OCI-LY7 (cell line): ENCODE measurements at places on chromosomes 4 and X. TPM values are rescaled to one million over a fixed set of nuclear protein-coding genes. Genes with fewer than 3 reads are reported as not detected.

CFAP97 gene
- 54.0 and 57.3 TPM in 2 replicates for total RNA-seq

HTN3 gene
- total RNA-seq, result not detected in 2 replicates

PACRGL gene
- total RNA-seq, result 17.8 and 21.7 TPM in 2 replicates

TRPC5OS gene
- total RNA-seq, result not detected in 2 replicates

DGKK gene
- not detected in 2 replicates for total RNA-seq

PHEX gene
- total RNA-seq, result not detected in 2 replicates

DRD5 gene
- not detected in 2 replicates for total RNA-seq

SYP gene
- 2.3 and 2.9 TPM in 2 replicates for total RNA-seq

RAI2 gene
- not detected in 2 replicates for total RNA-seq

MAGED4B gene
- total RNA-seq, result 7.4 and 10.5 TPM in 2 replicates

COL4A5 gene
- not detected in 2 replicates for total RNA-seq

RAB33A gene
- 0.68 and 2.1 TPM in 2 replicates for total RNA-seq

ZXDA gene
- 1.5 and 2.6 TPM in 2 replicates for total RNA-seq

TRIM61 gene
- total RNA-seq, result 5.2 and 6.1 TPM in 2 replicates

YY2 gene
- 2.2 and 3.7 TPM in 2 replicates for total RNA-seq

MXRA5 gene
- not detected in 2 replicates for total RNA-seq

PNMA5 gene
- total RNA-seq, result not detected in 2 replicates

PITX2 gene
- total RNA-seq, result 6.5 and 7.9 TPM in 2 replicates

GYG2 gene
- total RNA-seq, result not detected in 2 replicates

MAD2L1 gene
- 112 TPM in 2 replicates for total RNA-seq

KDR gene
- total RNA-seq, result not detected in 2 replicates

SLC16A2 gene
- not detected in 2 replicates for total RNA-seq

FATE1 gene
- total RNA-seq, result not detected in 2 replicates

ATP1B4 gene
- not detected in 2 replicates for total RNA-seq

RAB41 gene
- total RNA-seq, result not detected in 2 replicates

NCBP2L gene
- total RNA-seq, result not detected in 2 replicates

TEX13B gene
- not detected in 2 replicates for total RNA-seq

MTTP gene
- total RNA-seq, result 0.57 and 0.77 TPM in 2 replicates

DKK2 gene
- total RNA-seq, result not detected in 2 replicates

CYLC1 gene
- not detected in 2 replicates for total RNA-seq

GSPT2 gene
- total RNA-seq, result 10.1 TPM in 2 replicates

USP38 gene
- total RNA-seq, result 25.7 and 26.8 TPM in 2 replicates

ZFYVE28 gene
- total RNA-seq, result 0.32 TPM in 1 of 2 replicates, not detected in the other

CSN2 gene
- total RNA-seq, result not detected in 2 replicates

FRMPD4 gene
- not detected in 2 replicates for total RNA-seq
